LHCN-M2 (cell line): ENCODE measurements at places on chromosomes 5 and 9. TPM values are rescaled to one million over a fixed set of nuclear protein-coding genes. Genes with fewer than 3 reads are reported as not detected.
A peak's percentile ranks its signal among the peaks of the same experiment; 100 is the strongest.

Gene SLC2A6
- total RNA-seq, result 16.6 and 19.1 TPM in 2 replicates

Gene PCDH1
- not detected in 2 replicates for total RNA-seq

Gene FSTL4
- 0.26 and 0.40 TPM in 2 replicates for total RNA-seq

Gene IRX2
- total RNA-seq, result 5.3 and 6.7 TPM in 2 replicates

Gene STXBP1
- total RNA-seq, result 40.4 and 98.0 TPM in 2 replicates

Gene CDHR2
- not detected in 2 replicates for total RNA-seq

Gene LHFPL2
- 97.3 and 104 TPM in 2 replicates for total RNA-seq

Gene FOXD4L4
- 0.06 and 0.17 TPM in 2 replicates for total RNA-seq

Gene AGXT2
- total RNA-seq, result not detected in 2 replicates

Gene SURF6
- 26.8 and 27.8 TPM in 2 replicates for total RNA-seq

Gene LEAP2
- total RNA-seq, result 0.17 and 0.77 TPM in 2 replicates

Gene DNAJC25
- 9.0 and 12.9 TPM in 2 replicates for total RNA-seq

DNA sequence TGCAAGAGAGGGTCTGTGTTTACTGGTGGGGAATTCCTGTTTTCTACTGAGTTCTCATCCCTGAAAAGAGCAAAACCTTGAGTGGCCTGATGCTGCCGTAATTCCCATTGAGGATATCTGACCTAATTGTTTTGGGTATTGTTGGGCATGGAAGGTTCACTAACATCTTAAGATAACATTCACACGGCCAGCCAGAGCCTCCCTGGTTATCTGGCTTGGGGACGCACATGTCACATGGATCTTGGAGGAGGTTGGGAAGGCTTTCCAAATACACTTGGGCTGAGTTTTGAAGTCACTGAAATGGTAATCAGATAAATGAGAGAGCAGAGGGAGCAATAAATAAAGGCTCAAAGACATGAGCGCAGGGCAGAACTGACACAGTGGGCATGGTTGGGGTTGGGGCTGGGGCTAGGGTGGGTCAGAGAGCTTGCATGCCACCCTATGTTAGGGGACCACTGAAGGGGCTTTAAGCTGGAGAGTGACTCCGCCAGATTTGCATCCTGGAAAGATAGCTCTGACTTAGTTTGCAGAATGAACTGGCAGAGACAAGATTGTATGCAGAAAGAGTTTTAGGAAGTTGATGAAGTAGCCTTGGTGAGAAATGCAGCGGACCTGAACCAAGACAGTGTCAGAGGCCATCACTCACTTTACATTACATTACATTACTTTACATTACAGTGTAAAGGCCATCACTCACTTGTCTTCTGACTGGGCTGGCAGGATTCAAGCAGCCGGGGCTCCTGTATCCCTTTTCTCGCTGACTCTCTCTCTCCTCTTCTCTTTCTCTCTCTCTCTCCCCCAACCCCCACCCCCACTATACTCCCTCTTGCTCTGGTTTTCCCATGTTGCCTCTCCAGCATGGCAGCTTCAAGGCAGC is 24.2 kb downstream of the SLC1A1 start:
- no peak for DNase-seq

DNA sequence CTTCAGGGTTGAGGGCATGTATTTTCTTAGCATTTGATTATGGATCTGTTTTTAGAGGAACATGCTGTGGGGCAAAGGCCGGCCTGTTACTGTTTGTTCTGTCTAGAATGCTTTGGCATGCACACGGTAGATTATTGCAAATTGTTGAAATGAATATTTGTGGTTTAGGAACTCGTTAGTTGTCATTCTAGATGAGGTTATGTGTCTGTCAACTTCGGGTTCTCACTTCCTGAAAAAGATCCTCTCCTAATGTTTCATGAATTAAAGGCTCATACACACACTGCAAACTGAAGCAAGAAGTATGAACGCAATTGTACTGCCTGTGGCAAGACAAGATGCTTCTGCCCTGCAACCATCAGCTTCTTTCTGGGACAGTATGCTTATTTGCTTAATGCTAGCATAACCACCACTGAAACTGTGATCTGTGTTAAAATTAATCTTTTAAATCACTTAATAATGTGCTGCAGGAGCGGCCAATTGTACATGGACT is 99.6 kb downstream of the BASP1 start:
- DNase-seq, result peak; percentile 61

DNA sequence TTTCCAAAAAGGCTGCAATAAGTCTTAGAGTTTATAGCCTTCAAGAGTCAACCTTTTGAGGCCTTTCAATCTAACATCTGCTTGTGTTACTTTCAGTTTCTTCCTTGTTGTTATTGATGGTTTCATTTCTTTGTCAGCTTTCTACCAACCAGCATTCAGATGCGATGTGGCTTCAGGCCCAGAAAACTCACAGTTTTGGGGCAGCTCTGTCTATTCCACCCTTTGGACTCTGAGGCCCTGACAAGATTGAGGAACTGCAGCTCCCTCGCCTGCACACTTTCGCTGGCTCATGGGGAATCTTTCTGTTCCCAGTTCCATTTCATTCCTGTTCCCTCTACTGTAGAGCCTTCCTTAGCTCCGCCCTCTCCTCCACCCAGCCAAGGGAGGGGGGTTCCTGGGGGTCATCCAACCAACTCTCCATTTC is 13.3 kb upstream of the WHRN start:
- DNase-seq, result no peak

DNA sequence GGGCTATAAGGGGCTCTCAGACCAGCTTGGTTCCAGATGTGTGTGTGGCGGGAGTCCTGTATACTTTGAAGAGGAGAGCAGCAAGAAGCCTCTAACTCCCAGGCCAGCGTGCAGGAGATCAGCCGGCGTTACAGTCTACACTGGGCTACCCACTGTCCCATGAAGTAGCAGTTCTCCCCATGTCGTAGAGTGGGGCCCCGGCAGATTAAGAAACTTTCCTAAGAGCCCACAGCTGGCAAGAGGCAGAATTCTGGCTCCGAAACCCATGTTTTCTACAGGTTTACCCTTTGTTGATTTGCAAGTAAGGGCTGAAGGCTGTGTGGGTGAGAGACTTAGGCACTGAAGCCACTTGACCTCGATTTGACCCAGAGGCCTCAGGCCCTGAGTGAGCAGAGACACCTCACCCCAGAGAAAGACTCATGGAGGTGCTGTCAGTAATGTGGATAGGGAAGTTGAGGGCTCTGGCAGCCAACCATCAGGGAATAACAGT is 881 bp upstream of the B4GALT1 start:
- DNase-seq, result no peak

GRCh38 chr9:6628704-6629103 is 16.8 kb downstream of the GLDC start:
- no peak for DNase-seq

GRCh38 chr5:77449981-77450380 is 42.1 kb downstream of the WDR41 start:
- no peak for DNase-seq

DNA sequence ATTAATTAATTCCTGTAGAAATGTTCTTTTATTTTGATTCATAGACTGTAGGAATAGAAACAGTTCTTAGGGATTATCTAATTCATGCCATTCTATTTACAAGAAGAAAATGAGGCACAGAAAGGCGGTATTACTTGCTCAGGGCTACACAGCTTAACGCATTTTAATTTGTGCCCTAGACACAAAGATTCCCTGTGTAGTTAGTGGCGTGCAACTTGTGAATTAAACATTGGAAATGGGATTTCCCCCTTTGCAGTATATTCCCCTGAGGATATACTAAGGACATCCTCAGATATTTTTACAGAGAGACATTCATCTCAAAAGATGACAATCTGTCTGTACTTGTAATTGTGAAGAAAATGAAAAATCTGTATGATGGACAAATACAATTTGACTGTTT is 108.1 kb downstream of the SGCD start:
- no peak for DNase-seq

DNA sequence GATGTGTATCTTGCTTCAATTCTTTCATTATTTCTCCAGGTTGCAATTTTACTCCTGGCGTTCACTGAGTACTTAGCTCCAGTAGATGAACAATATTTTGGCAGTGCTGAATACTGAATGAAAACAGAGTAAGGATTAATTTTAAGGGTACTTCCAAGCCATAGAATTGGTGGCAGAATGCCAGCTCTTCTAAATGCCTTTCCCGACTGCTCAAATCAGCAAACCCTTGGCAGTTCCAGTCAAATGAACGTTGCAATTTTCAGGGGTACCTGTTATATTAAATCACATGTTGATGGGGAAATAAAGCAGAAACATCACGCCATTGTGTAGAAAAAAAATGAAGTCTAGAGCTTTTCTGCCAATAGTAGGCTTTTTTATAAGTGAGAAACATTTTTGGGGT is 282.4 kb upstream of the RPS23 start:
- DNase-seq, result no peak

DNA sequence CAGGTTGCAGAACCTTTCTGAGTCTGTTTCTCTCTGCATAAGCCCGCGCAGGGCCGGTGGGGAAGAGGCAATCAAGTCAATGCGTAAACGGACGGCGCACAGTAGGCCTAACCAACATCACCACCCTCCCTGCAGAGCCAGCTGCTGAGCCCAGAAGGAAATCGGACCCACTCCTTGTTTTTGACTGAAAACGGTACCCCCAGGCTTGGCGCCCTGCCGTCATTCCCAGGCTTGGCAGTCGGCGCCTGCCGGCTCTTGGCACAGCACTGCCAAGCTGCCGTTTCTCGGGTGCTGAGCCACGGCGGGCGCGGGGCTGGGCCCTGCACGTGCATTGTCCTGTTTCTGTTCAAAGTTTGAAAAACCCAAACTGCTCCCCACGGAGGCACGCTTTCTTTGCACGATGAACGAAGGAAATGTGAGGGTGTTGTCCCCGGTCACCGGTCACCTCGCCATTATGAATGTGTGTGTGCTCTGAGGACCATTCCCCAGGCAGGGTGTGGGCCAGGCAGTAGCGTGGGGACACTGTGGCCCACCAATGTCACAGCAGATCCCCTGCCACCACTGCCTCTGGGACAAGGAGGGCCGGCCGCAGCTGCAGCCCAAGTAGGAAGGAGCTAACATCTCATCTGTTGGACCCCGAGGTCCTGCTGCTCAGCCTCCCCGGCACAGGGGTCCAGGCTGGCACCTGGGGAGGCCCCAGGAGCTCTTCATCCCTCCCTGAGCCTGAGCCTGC is 20.1 kb downstream of the FIBCD1 start:
- no peak for DNase-seq

DNA sequence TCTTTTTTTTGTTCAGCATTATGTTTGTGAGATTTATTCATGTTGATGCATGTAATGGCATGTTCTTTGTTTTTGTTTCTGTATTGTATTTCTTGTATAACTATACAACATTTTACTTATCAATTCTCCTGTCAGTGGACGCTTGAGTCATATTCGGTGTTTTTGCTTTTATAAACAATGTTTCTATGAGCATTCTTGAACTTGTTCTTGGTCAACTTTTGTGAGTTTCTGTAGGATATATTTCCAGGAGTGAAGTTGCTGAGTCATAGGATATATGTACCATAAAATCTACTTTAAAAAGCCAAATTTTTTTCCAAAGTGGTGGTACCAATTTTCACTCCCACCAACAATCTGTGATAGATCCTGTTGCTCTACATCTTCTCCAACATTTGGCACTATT is 104.8 kb downstream of the VCAN start:
- DNase-seq, result no peak

- no peak for DNase-seq
Measured at GRCh38 chr5:38576442-38576841, 20.0 kb upstream of the LIFR start.

GRCh38 chr5:73214996-73215395 is 42.0 kb downstream of the TMEM174 start:
- no peak for DNase-seq

DNA sequence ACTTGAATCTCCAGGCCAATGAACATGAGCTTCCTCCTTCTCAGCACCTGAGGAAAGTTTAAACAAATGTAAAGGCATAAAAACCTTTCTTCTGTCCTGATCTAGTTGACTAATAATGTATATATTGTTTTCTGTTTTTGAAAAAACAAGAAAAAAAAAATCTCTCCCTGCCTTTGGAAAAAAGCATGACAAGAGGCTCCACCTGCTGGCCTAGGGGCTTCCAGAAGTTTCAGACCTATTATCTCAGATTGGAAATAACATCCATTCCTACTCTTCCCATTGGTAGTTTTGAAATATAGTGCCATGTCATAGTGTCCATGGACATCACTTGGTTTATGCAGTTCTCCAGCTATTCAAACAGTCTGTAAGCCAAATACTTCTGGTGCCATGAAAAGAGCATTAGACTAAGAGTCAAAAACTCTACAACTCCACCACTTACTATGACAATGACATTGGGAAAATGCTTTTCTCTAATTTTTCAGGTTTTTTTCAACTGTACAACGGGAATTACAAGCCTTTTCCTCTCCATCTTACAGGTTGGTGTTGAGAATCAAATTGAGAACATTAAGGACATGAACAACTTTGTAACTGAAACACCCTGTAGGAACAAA is 409.6 kb upstream of the MPDZ start:
- DNase-seq, result peak; percentile 20

GRCh38 chr9:111436571-111436970 is 47.6 kb downstream of the ECPAS start:
- DNase-seq, result no peak

DNA sequence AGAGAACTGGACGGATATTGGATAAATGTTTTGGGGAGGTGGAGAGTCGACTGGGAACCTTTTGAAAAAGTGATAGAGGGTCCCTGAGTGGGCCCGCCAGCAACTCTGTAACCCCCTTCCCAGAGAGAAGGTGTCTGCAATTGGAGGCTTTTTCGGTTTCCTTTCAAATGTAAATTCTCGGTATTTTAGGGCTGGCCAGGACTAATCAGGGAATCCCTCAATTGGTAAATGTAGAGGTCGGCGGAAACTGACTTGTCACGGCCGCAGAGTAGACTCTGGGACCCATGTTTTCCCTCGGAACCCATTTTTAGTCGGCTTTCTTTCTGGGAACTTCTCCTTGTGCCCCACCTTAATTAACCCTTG is 524 bp downstream of the CCNB1 start:
- peak; percentile 13 for DNase-seq

DNA sequence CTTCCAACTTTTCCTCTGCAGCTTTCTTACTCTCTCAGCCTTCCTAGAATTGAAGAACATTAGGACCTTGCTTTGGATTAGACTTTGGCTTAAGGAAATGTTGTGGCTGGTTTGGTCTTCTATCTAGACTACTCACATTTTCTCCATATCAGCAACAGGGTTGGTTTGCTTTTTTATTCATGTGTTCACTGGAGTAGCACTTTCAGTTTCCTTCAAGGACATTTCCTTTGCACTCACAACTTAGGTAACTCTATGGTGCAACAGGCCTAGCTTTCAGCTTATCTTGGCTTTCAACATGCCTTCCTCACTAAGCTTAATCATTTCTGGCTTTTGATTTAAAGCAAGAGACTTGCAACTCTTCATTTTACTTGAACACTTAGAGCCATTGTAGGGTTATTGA is 153.1 kb downstream of the CCDC192 start:
- DNase-seq, result no peak

GRCh38 chr5:113489299-113489698 is 1.0 kb upstream of the MCC start:
- DNase-seq, result peak; percentile 99

DNA sequence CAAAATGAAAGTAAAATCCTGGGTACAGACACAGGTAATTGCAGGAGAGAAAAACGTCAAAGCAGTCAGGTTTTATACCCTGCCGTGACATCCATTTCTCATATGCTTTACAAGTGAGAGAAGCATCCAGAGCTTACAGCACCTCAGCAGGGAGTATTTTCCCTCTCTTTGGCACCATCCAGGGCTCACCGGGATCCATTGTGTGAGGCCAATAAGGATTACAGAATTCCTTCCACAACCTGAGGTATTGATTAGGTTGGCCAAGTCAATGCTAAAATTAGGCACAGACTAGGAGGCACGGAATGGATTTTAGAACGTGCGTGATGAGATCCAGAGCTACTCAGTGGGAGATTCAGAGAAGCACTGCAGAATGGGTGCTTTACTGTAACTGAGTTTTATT is 296.6 kb downstream of the FBXL7 start:
- DNase-seq, result no peak

- no peak for DNase-seq
Measured at GRCh38 chr5:149826574-149826973, 96.5 kb downstream of the PPARGC1B start.

- no peak for DNase-seq
Measured at GRCh38 chr5:36300927-36301540, 668 bp downstream of the RANBP3L start.
